Bronchial epithelial cell (primary cell): ENCODE measurements at places on chromosomes 6 and 20. TPM values are rescaled to one million over a fixed set of nuclear protein-coding genes. Genes with fewer than 3 reads are reported as not detected.

GRCh38 chr6:72621291-72622093 lies at the start of gene KCNQ5:
KCNQ5 (plus strand) TSS chr6:72622064.
- DNase-seq, result no peak

HRH3 gene
- total RNA-seq, result not detected in 2 replicates

SNPH gene
- 1.7 and 1.8 TPM in 2 replicates for total RNA-seq

DNA sequence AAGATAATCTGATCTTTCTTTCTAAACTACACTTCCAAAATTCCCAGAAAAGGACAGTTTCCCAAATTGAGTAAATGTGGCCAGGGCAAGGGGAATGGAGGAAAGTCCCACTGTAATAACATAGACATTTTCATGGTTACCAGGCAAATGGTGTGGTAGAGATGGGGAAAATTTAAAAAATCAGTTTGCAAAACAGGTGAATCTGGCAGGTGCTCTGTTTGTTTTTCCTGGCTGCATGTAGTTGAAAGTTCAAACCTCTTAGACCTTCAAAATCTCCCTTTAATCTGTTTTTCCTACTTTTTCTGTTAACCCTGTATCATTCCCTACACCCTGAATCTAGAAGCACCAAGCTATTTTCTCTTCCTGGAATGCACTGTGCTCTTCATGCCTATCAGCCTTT lies 2.0 kb upstream of the BCKDHB start:
- no peak for DNase-seq

- peak; percentile 89 for DNase-seq
These were observed 43.3 kb downstream of the IL20RA start for GRCh38 chr6:137001299-137001976.

GRCh38 chr6:107061125-107062020 lies 33.4 kb downstream of the MTRES1 start:
- DNase-seq, result peak; percentile 39

GRCh38 chr6:36381502-36382389 lies 5.7 kb downstream of the ETV7 start:
- DNase-seq, result no peak

DNA sequence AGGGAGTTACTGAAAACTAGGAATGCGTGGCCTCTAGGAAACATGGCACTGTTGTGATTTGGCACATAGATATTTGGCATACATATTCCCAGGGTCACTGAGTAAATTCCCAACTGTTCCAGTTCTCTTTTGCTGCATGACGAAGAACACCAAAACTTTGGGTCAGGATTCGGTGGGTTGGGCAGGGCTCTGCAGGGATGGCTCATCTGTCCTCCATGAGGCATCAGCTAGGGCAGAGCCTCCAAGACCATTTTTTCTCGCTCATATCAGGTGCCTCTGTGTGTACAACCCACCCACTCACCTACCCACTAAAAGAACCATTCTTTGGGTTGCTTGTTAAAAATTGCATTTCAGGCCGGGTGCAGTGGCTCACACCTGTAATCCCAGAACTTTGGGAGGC lies 57.1 kb downstream of the SSR1 start:
- no peak for DNase-seq

TNF gene
- total RNA-seq, result not detected in 2 replicates

GRCh38 chr6:80003826-80004172 lies 650 bp upstream of the TTK start:
- no peak for DNase-seq

DNA sequence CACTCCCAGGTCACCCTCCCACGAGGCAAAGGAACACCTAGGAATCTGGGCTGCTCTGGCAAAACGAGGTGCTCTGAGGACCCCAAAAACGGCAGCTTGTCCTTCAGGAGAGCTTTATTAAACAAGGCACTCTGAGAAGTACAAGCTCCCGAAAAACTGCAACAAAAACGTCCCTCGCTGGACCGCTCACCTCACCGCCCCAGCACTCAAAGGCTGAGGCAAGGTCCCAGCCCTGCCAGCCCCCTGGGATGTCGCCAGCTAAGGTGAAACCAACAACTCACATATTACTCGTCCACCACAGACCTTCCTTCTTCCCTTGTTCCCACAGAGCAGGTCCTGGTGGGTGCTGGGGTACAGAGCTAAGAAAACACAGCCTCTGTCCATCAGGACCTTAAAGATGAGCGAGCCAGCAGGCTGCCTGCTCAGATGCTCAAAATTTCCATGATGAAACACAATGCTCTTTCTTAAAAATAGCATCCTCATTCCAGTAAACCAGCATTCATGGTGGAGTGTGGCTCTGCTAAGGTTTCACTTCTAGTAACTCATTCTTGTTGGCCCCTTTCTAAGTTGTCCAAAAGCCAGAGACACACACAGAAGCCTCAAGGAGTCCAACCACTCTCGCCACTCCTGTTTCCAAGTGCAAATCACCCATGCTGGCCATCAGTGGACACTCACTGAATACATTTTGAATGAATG lies 35.9 kb downstream of the ATP9A start:
- DNase-seq, result no peak

GRCh38 chr6:106372838-106373501 lies 12.5 kb downstream of the CRYBG1 start:
- DNase-seq, result peak; percentile 98
